ENCODE measurements at places on chromosomes 1 and 21.

DNA sequence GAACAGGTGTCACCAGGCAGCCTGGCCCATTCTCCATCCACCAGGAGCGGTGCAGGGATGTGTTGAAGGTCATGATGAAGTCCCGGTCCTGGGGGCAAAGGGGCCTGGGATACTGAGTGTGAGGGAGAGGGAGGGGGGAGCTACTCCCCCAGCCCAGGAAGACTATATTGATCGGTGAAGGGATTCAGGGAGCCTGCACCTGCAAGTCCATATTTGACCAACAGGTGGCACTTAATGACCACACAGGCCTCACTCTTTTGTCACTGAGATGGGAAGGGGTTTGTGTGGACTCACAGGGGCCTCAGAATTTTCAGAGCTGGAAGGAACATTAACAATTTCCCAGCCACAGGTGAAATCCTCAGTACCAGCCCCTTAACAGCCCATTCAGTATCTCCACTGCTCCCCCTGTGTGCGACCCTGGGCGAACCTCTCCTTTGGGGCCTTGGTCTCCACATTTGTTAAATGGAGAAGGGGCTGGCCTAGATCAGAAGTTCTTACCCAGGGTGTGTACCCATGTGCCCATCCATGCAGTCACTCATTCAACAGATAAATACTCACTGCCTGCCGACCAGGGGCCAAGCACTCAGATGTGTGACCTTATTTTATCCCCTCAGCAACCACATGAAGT lies 55.6 kb downstream of the NKAIN1 start:
- DNase-seq: no peak

- no peak for DNase-seq
Observed at GRCh38 chr1:89719502-89720306, 86.8 kb downstream of the LRRC8C start.

- peak; percentile 58 for DNase-seq
Observed at GRCh38 chr1:212457740-212458338, 25.1 kb downstream of the NENF start.

- no peak for DNase-seq
Observed at GRCh38 chr1:13585612-13585991, 2.0 kb downstream of the PDPN start.

GRCh38 chr1:121566346-121566745 lies 381.6 kb downstream of the SRGAP2C start:
- DNase-seq: no peak

DNA sequence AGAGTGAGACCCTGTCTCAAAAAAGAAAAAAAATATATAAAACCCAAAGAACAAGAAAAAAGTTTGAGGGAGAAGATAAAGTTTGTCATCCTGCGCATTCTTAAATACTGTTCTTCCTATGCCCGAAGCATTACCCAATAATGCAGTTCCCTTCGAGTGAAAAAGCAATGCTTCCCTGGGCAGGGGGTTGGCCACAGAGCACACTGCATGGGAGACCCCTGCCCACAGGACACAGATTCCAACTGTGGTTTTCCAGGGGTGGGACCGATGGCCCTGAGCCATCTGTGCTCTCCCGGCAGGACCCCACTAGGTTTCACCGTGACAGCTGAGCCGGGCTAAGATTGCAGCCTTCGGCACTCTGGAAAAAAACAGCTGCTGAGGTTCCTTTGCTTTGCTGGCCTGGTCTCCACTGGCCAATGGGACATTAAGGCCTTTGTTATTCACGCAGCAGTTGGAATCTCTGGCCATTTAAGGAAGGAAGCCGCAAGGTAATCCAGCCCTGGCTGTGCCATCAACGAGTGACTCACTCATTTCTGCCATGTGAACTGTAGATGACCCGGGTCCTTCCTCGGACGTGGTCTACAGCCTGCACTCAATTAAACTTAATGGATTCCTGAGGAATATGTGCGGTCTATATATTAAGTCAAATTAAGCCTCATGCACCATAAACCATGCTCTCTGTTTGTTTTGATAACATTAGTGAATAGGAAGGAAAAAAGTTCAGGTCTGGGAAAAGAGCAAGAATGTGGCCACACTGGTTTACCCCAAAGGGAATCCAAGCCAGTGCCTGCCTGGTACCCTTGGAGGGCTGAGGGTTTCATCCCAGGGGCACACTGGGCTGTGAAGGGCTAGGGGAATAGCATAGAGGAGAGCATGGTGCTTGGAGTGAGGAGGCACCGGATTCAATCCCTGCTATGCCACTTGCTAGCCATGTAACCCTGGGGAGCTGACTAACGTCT lies 163.2 kb downstream of the ZBTB18 start:
- no peak for DNase-seq

DNA sequence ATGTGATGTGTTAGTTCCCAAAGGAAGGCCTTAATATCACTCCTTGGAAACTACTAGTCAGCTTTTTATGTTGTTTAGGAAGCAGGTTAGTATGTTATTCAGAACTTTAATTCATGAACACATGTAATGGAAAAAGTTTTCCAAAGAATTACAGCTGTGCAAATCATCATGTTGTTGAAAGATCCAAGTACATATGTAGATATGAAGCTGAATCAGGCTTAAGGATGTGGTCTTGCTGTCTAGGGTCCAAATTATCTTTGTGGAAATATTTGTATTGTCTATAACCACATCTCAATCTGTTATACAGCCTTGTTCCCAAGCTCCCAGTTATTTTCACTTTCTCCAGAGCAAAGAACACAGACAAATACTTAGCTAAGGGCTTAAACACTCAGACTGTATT lies 231.6 kb downstream of the TPR start:
- DNase-seq: no peak

- DNase-seq: no peak
Observed at GRCh38 chr1:19154876-19155275, 55.2 kb downstream of the UBR4 start.

GRCh38 chr1:240737766-240738265 lies 125.9 kb upstream of the GREM2 start:
- no peak for DNase-seq

GRCh38 chr21:39009587-39010225 lies 173.5 kb downstream of the PSMG1 start:
- no peak for DNase-seq

DNA sequence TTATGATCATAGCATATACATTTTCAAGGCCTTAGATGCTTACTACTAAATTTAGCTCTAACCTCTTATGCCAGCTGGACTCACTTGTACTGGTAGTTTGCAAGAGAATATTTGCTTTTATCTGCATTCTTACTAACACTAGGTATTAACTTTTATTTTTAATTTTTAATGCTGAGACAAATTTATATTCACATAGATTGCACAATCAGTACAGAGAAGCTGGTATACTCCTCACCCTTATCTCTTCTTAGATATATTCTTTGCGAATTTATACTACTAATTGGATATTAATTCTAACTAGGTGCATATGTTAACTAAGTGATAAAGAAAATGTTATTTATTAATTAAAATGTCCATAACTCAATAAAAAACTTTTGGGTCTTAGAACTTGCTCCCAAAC lies 561.8 kb upstream of the PRMT6 start:
- no peak for DNase-seq

DNA sequence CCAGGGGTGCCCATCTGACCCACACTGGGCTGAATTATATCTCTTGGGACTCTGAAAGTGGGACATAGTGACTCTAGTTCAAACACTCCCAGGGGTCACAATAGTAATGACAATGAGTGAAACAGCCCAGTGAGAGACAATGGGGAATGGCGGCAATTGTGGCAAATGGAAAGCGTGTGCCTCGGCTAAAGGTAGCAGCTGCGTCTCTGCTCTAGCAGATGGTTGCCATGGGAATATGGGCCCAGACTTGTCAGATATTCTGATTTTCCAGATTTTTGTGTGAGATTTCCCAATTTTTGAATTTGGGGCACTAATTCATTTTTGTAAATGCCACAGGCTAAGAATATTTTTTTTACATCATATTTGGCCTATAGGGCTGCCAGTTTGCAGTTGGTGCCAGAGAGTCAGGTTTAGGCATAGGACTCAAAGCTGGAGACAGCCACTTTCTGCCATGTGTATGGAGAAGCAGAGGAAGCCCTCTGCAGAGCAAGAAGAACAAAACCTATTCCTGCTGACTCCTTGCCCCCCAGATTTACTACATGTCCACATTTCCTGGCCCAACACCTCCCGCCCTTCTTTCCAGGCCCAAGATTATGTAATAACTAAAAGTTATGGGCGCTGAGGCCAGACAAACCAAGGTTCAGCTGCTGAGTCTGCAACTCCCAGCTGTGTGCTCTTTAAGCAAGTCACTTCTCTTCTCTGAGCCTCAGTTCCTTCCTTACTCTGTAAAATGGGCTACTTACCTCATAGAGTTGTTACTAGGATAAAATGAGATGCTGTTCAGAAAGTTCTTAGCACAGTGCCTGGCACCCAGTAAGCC lies 21.6 kb upstream of the PTP4A2 start:
- DNase-seq: no peak

DNA sequence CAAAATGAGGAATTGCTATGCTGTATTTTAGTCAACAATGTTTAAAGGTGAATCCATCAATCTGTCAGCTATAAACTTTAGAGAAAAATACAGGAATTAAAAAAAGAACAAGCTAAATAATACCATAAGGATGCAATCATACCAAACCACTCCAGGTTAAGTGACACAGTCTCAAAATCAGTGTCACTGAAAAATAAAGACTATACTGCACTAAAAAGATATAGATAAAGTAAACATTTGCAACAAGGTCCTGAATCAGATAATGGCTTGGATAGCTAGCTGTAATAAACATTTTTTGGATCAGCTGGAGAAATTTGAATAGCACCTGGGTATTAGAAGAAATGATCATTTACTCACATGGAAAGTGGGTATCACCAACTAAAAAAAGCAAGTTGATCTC lies 7.8 kb downstream of the GPBP1L1 start:
- no peak for DNase-seq

DNA sequence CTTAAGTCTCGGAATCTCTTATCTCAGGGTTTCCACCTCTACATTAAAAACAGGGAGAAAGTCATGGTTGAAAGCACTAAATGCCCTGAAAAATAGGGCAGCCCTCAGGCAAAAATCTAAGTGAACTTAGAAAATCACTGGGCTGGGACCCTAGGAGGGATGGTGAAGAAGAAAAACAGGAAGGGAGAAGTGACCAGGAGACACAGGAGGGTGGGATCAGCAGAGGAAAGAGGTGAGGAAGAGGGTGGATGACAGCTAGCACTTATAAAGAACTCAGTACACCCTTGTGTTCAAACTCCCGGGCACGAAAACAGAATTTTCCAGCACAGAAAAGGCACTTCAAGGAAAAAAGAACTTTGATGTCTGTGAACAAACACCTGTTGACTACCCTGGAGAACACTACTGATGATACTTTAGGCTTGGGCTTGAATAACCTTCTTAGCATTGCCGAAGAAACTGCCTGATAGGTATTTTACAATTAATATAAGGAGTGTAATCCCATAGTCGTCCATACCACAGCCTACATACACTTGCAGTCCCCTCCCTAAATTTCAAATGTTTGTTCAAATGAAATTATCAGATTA lies 2.0 kb downstream of the CHML start:
- DNase-seq: no peak

DNA sequence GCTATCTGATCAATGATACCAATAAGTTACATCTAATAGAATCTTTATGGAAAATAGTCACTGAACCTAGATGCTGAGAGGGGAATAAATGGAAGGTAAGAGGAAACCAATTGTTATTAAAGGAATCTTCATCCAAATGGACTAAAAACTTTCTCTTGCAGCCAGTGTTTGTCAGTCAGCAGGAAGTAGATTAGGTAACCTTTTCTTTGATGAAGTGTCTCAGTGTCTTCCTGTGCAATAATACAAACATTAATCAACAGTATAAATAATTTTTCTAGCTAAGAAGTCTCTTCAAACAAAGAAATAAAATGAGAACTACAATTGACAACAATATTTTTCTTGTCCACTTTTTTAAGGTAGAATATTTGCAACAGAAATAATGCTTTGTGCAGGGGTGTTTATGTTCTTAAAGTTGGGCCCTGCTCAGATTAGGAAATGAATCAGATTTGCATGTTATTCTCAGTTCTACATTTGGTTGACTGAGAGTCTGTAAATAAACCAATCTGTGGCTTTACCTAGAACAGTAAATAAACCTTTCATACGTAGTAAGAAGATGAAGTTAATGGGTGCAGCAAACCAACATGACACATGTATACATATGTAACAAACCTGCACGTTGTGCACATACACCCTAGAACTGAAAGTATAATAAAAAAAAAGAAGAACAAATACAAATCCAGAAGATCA lies 391.4 kb downstream of the MRPL39 start:
- no peak for DNase-seq

DNA sequence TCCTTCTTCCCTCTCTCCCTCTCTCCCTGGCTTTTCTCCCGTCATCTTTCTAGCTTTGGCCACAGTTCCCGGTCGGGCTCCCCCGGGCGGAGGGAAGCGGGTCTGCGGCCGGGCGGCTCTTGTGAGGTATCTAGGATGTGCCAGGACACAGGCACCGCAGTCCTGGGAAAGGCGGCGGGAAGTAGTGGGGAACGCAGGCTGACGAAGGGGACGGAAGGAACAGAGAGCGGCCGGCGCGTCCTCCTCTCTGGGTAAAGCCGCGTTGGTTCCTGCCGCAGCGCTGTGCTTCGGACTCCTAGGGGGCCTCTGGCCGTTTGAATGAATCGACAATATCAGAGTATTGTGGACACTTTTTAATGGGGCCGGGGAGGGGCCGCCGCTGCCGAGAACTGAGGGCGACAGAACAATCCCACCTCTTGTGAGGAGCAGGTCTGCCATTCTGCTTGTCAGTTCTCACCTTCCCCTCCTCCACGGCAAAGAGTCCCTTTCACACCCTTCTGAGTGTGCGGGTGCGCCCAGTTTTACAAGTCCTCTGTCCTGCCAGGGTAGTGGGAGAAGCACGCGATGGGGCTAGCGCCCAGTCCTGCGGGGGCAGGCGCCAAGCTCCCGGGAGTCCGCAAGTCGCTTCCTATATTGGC lies 1.2 kb upstream of the LHX9 start:
- DNase-seq: no peak

DNA sequence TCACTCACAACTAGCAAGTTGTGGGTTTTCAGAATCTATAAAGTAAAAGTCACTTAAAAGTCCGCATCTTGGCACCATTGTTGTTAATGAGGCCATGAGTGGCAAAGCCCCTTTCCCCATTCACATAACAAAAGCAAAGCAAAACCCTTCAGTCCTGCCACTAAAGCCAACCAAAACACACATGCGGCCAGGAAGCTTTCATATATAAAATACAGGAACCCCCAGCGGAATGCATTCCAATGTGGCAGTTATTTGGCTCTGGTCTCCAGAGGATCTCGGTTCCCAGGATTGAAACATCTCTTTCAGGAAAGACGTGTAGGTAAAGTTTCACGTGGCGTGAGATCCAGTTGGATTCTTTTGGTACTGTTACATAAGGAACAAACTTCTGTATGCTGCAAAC lies 2.5 kb upstream of the LBR start:
- DNase-seq: no peak

- DNase-seq: no peak
Observed at GRCh38 chr1:9038338-9038650, 12.1 kb upstream of the SLC2A7 start.

- DNase-seq: no peak
Observed at GRCh38 chr21:44552136-44552535, 831 bp upstream of the KRTAP10-2 start.

GRCh38 chr1:115874904-115875303 lies 34.0 kb upstream of the NHLH2 start:
- no peak for DNase-seq

Measured in activated naive CD4-positive, alpha-beta T cell treated with anti-CD3 and anti-CD28 coated beads, Interleukin-2, amount 50 U/mL, for 16 hours (primary cell).